ENCODE measurements at places on chromosomes 6 and 20.

DNA sequence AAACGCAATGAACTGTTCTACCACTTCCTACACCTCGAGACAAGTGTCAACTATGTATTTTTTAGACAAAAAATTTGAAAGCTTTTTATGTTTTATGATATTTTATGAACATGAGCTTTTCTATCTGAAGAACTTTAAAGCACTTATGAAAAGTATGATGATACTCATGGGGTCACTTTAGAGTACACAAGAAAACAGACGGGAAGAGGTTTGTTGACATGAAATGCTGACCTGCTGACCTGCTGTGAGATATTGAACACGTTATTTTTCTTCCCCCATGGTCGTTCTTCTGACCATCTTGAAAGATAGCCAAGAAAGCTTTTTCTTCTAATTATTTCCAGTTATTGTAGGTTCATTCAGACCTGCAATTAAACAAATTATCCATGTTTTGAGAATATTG, 63.1 kb downstream of the PLEKHG1 start:
- DNase-seq, result no peak

GRCh38 chr20:41783423-41784208, 165.4 kb upstream of the CHD6 start:
- peak; percentile 9 for DNase-seq

DNA sequence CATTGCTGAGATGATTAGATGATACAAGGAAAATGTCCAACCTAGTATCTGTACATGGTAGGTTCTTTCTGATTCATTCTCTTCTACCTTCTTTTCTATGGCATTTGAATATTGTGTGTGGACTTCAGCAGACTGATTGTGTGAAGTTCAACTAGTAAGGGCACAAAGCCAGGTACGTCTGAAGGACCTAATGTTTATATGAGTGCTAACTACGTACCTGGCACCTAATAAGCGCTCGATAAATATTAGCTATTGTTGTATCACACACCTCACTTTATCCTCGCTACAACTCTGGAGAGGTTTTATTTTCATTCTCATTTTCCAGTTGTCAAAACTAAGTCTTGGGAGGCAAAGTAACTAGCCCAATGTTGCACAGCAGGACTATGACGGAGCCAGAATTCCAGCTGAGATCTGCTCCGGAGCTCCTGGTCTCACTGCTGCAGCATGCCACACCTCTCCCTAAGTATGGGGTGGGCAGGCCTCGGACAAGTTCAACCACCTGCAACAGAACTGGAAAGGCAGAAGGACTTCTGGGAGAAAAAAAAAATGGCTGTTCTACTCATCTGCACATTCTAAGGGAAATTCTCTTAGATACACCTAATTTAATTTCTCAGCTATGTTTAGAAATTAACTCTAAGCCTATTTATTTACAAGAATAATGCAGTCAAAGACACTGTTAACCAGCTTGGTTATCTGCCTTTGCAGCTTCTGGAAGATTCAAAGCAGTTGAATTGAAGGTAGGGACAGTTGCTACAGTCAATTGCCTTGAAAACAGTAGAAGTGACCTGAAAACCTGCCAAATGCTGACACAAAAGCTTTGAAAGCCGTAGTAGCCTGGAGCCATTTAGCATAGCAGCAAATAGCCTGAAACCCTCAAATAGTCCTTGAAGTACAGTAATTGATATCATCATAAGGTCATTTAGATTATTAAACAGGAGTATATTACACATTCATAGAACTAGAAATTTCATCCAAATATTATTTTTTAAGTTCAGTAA, 165.0 kb downstream of the PDE7B start:
- DNase-seq, result peak; percentile 38

DNA sequence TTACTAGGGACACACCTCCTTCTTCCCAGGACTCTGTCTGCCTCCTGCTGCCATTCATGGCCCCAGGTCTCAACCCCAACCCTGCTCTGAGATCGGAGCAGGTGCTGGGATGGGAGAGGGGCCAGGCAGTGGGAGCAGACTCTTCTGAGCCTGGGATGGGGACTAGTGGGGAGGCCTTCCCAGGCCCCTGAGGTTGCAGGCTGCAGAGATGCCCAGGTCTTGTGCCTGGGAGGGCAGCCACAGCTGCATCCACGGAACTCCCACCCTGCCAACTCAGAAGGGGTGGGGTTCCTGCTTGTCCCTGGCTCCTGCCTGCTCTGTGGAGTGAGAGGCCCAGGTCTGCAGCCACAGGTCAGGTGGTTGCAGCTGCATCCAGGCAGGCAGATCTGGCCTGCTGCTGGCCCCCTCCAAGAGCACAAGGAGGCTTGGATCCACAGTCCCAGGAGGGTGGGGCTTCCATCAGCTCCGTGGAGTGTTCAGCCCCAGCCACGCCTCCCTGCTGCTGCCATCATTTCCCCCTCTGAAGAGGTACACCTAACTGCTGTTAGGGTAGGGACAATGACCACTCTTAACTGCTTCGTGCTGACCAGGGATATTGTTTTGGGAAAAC, 2.9 kb upstream of the SLC22A1 start:
- no peak for DNase-seq

DNA sequence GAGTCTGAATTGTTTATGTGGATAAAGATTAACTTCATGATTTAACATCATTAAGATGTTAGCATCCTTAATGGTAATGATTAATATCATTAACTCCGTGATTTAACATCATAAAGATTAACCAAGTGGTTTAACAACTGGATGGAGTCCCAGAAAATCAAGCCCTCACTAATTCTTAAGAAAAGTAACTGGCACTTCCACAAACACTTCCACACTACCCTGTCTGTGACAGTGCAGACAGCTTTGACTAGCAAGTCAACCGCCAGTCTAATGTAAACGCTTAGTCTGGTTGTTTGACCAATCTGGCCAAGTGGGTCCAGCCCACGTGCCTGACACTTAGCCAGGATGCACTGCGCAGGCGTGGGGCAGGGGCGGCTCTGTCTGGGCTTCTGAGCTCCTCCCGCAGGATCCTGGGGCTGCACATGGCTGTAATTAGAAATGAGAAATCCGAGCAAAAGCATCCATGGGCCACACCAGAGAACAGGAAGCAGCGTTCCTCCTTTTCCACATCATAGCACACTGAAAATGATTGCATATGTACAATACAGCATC, 424.2 kb downstream of the FOXA2 start:
- no peak for DNase-seq

- DNase-seq, result no peak
These were observed 90.7 kb upstream of the POPDC3 start for GRCh38 chr6:105270511-105270910.

DNA sequence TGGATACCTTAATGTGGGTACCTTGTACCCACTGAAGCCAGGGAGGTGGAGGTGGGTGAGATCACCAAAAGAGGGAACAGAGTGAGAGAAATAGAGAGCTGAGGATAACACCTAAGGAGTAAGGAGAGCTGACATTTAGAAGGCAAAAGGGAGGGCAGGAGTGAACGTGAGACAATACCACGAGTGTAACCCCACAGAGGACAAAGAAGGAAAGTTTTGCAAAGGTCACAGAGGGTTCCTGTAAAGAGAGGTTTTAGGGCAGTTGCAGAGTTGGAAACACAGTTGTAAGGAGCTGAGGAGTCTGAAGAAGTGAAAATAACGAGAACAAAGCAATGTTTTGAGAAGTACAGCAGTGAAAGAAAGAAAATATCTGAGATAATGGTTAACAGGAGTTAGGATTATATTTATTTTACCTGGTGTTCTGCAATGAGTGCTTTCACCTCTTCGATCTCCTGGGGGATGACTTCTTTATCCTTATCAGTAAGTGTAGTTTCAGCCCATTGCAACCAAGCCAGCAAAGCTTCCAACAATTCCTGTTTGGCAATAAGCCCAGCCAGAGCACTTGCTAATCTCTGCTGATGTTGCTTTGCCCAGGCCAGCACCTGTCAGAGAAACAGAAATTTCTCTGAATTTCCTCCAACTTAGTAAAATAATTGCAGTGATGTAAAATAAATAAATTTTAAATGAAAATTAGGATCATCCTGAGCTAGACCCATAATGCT, 166.8 kb downstream of the DST start:
- peak; percentile 79 for DNase-seq

GRCh38 chr6:130467146-130468050, 101.6 kb downstream of the TMEM200A start:
- no peak for DNase-seq

DNA sequence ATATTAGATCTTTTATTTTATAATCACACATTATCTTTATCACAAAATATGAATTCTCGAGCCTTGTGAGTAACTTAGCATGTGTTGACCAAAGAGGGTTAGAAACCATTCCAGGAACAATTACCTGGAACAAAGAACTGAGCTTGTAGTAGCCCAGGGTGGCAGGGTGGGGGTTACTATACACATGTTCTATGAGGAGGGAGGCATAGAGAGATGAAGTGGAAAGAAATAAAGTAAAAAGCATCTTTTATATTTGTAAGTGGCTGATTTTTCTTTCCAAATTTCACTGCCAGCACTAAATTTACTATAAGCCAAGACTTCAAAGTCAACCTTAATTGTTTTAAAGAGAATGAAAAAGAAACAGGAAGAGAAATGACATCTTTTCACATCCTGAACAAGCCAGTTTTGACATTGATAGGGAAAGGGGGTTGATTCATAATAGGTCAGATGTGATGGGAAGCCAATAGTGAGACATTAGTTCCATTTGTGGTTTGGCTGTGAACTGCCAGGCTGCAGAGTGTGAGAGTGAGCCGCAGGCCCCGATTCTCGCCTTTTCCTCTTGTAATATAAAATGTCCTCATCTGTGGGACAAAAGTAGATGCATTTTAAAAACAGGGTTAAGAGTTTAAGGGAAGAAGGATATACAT, 52.7 kb upstream of the MYB start:
- DNase-seq, result peak; percentile 34

DNA sequence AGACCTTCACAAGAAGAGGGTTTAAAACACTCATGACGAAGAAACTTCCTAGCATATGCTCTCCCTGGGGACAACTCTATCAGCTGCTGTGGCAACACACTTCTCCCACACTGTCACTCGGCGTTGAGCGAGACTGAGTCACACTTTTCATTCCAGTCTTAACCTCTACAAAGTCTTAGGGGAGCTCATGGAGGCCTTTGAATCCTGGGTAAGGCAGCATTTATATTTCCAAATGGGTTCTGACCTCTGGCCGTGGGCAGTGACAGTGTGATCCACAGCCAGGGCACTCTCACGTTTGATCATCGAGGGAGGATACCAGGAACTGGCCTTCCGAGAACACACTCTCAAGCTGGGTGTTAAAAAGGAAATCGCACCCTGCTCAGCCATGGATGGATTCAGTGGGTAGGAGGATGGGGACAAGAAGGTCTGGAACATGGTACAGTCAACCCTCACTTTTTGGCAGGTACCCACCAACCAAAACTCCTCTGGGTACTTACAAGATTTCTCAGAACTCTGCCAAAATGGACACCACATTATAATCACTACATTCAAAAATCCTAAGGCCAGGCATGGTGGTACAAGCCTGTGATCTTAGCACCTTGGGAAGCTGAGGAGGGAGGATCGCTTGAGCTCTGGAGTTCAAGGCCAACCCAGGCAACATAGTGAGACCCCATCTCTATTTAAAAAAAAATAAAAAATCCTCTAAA, 19.6 kb downstream of the RRBP1 start:
- no peak for DNase-seq

- DNase-seq, result no peak
These were observed 337.5 kb upstream of the CITED2 start for GRCh38 chr6:139711804-139712585.

DNA sequence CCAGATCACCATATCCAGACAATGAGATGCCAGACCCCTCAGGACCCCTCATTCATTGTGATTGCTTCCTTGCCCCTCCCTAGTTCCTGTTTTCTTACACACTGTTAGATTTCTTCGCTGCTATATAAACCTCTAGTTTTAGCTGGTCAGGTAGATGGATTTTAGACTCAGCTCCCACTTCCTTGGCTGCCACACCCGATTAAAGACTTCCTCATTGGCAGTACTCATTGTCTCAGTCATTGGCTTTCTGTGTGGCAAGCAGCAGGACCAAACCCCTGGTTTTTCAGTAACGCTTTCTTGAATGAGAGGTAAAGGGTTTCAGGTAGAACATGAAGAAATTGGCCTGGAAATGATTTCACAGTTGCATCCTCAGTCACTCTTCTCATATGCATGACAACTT, 47.9 kb downstream of the QRSL1 start:
- DNase-seq, result no peak

DNA sequence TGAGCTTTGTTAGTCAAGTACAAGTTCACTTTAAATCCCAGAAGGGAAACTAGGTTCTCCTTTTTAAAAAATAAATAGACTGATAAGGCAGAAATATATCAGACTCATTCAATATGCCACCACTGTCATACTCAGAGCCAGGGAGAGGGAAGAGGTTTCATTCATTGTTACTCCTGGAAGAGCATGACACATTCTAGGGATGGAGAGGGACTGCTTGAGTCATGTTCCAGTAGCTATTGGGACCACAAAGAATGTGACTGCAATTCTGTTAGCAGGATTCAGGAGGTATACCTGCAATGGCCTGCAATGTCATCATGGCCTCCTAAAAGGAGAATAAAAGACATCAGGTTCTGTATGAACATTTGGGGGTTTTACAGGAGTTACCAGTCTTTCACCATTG, 167.6 kb downstream of the TFAP2B start:
- no peak for DNase-seq
